ENCODE measurements at places on chromosomes 6 and 20.

- DNase-seq = peak; percentile 35
Measured at GRCh38 chr6:46015119-46015968, at the start of gene CLIC5. Gene CLIC5 (minus strand): TSS chr6:46015860. CDS start chr6:46015542, 318 bp downstream.

DNA sequence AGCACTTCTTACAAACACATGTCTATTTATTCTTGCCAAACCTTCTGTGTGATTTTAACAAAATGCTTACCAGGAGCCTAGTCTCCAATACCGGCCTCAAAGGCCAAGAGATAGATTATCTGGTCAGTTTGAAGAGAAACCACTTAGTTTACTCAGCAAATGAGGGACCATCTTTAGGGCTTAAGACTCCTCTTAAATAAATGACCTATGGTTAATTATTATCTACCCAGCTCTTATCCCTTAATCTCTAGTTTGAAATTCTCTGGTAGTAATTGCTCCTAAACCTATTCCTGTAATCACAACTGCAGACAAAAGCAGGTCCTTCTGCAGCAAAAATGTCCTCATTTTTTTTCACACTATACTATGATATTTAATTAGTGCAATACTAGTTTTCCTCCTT is 301.8 kb downstream of the KIF16B start:
- DNase-seq = no peak

DNA sequence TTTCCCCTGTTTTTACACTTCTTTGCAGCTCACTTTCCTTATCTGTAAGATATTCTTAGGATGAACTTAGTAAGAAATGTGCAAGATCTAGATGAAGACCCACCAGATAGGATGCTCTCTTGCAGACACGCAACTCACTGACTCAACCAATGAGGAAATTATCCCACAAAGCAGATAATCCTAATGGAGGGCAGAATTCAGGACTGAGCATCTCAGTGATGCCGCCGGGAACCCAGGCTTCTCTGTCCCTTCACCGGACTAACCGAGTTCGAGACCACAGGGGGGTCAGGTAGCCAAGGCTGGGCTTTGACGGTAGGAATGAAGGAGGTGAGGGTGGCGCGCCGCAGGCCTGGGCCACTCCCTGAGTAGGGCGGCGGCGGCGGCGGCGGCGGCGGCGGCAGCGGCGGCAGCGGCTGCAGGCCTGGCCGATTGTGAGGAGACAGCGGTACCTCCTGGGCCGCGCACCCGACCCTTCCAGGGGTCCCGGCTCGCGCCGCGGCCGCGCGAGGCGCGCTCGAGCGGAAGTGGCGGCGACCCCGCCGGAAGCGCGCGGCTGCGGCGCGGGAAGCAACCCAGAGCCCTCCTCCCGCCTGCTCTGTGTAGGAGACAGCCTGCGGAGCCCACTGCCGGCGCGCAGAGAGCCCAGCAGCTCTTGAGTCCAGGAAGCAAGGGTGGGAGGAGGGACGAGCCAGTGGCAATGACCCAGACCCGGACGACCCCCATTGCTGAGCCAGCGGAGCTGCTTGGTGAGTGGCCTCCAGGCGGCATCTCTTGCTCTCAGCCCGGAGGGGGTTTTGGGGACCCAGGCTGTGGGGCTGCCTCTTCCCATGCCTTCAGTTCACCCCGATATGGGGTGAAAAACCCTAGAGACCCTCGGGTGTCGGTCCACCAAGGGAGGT is at the start of gene KHDC1:
TSS of gene KHDC1 (minus strand) at position 526 of the 899 bp plus-strand sequence. CDS start 20,679 bp downstream, outside the sequence.
- DNase-seq = peak; percentile 61

DNA sequence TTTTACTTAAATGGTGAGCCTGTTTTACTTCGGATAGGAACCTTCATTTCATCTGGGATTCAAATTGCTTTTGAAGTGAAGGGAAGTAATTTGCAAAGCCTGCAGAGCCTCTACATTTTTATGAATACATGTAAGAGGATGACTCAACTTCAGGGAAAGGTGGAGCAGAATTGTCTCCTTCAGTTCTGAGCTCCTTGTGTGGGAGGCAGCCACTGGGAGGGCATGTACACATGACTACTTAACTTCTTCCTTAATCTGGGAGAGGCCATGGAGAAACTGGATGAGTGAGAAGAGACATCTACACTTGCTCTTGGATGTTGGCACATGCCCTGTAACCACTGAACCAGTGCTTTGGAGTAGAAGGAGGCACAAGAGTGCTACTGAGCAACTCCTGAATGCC is 145.1 kb upstream of the NRSN1 start:
- no peak for DNase-seq

- no peak for DNase-seq
Measured at GRCh38 chr6:149681209-149681608, 32.7 kb upstream of the KATNA1 start.

- peak; percentile 86 for DNase-seq
Measured at GRCh38 chr6:158817728-158818580, 1.2 kb downstream of the EZR start.

DNA sequence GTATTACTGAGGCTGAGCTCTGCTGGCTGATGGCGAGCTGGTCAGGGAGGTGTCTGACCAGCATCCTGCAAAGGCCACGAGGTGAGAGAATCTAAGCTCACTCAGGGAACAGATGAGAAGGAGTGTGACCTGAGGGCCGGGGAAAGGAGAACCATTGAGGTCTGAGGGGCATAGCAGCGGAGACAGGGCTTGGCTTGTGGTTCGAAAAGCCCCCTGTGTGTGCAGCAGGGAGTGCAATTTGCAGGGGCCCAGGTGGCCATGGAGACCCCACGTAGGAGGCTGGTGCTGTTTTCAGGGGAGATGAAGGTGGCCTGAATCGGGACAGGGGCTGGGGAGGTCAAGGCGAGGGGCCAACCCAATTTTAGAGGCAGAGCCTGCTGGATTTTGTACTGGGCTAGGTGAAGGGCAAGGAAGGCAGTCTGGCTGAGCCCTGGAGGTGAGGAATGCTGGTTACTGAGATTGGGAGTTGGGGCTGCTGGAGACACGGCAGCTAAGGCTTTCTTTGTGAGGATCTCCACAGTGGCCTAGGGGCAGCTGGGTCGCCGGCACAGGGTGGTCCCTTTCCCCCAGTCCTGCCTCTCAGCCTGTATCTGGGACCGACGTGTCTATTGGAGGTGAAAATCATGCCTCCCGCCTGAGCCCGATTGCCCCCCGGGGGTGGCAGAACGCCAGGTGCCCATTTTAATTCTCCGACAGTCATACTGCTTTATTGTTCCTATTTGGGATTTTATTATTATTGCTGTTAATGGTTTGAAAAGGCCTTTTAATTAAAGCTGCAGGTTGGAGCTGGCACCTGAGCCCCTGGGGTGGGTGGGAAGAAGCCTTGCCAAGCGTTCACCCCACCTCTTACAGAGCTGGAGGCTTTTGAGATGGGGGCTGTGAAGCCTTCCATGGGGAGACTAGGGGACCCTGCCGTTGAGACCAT is 28.4 kb downstream of the DLGAP4 start:
- DNase-seq = no peak

DNA sequence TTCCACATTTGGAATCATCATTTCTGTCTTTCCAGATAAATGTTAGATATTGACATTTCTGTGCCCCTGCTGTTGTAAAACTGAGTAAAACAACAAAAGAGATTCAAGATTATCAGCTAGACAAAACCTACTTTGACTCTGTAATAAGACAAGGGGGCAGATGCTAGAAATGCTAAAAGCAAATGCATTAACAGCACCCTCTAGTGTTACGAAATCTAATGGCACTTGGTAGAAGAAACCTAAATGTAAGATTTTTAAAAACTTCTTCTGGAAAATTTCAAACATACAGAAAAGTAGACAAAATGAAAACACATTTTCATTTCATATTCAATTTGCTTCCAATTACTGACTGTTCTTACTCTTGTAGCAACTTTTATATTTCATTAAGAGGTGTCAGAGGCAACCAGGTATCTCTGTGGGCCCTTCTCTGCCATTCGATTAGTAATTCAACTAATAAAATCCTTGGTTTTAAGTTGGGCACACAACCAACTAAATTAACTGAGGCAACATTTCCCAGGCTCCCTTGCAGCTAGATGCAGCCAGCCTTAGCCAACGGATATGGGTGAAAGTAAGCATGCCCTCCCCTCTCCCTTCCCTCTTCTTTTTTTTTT is 45.0 kb downstream of the SLC23A2 start:
- DNase-seq = peak; percentile 70

DNA sequence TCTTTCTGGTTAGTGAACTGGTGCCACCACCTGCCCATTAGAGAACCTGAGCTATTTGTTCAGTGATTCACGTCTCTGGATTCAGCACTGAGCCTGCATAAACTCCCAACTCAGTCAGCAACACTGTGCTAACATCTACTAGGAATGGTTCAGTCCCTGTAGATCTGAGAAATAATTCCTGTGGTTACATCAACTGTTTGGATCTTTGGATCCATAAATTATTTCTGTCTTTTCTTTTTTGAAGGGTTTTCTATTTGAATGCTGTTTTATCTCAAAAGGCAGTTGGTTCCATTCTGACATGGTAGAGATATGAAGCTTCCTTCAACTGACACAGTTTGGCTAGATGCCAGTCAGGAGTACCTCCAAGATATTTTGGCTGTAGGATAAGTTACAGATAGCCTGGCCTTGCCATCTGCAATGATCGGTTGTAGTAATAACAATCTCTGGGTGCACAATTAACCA is 125.9 kb downstream of the TRMT11 start:
- no peak for DNase-seq

DNA sequence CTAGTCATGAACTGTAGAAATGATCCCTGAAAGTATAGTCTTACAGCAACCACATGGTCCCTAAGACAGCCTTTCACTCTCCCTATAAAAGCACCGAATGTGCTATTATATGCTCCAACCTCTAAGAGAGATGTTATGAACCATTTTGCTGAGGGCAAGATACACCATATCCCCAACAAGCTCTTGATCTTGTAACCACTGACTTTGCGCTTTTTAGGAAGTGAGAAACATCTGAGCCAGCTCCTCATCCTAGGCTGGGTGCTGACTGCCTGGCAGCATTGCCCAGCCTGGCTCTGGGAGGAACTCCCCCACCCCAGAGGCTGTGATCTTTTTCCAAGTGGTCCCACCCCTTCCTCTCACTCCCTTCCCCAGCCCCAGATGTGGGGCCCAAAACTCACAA is 3.1 kb upstream of the EMILIN3 start:
- no peak for DNase-seq

DNA sequence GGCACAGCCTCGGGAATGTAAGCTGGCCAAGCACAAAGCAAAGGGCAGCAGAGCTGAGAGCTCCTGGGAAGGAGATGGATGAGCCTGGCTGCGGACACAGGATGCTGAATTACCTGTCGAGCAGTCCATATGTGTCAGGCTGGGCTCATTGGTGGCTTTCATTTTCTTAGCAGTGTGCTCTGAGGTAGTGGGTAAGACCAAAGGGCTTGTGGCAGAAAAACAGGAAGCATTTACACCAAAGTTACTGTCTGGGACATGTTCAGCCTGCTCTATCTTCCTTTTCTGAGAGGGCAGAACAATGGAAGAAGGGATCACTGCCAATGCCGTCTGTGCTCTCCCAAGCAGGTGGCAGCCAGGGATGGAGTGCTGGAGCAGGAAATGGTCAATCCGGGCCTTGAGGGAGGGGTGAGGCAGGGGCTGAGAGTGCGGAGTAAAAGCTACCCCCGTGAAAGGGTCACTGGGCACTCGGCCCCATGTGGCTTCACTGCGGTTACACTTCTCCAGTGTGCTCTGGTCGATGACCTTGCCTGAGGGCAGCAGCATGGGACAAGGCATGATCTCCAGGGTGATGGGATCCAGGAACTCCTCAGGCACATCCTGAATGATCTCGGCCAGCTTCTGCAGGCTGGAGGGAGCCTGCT is 36.9 kb upstream of the AVP start:
- DNase-seq = peak; percentile 38

DNA sequence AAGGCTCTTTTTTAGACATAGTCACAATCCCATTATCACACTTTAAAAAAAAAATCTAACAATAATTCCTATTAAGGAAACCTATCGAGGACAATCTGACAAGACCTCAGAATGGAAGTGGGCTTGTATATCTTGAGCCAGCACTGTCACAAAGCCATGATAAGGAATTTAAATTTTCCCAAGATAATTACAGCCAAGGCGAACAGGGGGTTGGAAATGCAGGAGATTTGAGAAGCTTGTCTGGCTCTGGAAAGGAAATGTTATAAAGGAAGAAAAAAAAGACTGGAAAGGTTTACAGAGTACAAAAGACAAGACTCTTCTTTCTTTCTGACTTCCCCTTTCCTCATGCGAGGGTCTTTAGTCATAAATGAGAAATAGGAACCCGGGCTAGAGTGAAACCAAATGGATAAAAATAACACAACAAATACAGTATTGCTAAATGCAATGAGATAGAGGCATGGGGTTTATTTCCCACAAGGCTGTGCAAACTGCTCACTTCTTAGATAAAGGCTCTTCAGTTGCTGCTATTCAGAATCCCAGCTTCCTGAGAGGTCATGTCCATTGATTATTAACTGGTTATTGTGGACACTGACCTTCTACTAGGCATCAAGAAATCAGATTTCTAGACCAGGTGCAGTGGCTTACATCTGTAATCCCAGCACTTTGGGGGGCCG is 13.4 kb upstream of the GHRH start:
- DNase-seq = no peak

- DNase-seq = no peak
Measured at GRCh38 chr6:169787797-169788196, 36.4 kb downstream of the ERMARD start.

DNA sequence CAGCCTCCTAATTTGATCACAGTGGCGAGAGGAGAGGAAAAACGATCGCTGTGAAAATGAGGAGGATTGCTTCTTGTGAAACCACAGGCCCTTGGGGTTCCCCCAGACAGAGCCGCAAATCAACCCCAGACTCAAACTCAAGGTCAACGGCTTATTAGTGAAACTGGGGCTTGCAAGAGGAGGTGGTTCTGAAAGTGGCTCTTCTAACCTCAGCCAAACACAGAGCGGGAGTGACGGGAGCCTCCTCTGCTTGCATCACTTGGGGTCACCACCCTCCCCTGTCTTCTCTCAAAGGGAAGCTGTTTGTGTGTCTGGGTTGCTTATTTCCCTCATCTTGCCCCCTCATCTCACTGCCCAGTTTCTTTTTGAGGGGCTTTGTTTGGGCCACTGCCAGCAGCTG is 28.7 kb downstream of the SAYSD1 start:
- DNase-seq = no peak

DNA sequence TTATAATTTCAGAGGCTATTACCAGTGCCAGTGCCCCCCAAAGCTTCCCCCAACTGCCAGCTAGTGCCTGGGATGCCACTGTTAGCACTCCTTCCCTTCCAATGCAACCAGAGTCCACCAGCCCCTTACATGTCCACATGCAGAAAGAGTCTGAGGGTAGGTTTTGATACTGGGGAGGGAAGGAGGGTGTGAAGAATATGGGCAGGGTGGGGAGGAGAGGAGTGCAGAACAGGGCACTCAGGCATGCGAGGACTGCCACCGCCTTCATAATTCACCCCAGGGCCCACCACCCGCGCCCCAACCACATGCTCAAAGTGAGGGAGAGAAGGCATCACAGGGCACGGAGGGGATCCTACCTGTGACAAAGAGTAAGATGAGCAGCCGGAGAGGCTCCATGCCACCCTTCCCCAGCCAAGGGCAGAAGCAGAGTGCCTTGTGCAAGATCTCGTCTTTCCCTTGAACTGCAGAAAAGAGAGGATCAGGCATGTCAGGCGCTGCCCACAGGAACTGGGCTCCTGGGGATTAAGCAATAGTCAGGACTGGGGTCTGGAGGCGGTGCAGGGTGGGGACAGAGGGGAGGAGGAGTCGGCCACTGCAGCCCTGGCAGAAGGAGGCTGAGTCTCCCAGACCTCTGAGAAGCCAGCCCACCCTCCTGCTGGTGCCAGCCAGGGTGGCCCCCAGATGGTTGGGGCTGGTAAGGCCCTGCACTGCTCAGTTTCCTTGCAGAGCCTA is at the start of gene TREM2:
TSS of gene TREM2 (minus strand) at position 430 of the 732 bp plus-strand sequence. CDS start at position 396, 34 bp downstream.
- DNase-seq = no peak

GRCh38 chr6:62324834-62325233 is 38.8 kb upstream of the KHDRBS2 start:
- no peak for DNase-seq

- no peak for DNase-seq
Measured at GRCh38 chr6:3291346-3291745, 32.6 kb downstream of the PSMG4 start.

Measured in CD4-positive, alpha-beta T cell treated with Interleukin-21 for 1 hour (primary cell).